Stimulated activated CD4-positive, alpha-beta T cell treated with anti-CD3 and anti-CD28 coated beads, Interleukin-1b, Interleukin-23, amount 100 ng/mL, for 1 hour (primary cell): ENCODE measurements at places on chromosomes 1 and 21.

DNA sequence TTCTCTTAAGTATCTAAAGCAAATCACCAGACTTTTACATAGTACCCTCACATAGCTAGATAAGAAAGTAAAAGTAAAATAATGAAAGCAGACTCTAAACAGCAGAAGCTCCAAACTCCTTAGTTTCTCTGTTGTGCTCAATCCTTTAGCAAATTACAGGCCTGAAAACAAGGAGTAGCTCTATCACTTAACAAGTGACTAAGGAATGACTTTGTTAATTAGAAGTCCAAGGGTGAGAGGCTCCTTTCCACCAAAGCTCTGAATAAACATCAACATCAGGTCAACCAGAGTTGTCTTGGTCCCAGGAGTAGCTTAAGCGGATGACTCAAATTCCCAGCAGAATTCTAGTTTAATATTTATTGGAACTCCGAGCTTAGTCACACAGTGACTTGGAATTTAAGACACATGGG lies 5.9 kb downstream of the NRIP1 start:
- no peak for DNase-seq

DNA sequence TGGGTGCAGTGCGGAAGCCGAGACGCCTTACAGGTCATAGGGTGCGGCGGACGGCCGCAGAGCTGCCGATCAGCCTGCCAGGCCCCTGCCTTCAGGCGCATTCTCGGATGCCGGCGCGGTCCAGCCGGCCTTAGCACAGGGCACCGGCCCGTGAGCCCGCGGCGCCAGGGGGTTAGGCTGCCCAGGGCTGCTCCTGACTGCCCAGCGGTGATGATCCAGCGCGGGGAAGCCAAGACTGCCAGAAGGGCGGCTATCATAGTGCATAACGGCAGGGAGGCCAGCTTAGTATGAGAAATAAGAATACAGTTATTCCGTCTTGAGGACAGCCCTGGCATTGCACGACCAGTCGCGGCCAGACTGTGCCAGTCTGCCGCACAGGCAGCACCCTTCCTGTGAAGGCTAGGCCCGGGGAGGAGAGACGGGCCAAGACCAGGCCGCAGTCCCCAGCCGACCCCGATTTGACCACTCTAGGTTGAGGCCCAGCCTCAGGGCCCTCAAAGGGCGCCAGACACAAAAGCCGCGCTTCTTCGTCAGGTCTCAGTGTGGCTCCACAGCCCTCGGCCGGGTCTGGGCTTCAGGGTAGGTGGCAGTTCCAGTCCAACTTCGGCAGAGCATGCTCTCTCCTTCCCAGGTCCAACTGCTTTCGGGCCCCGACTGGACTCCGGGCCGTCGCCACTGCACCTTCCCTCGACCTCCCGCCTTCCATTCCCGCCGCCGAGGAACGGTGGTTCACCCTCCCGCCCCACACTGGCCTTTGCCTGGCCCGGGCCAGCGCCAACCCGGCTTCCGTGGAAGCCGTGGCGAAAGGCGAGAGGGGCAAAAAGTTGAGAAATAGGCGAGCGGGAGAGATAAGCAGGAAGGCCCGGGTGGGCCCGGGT lies 829 bp downstream of the ALX3 start:
- no peak for DNase-seq

DNA sequence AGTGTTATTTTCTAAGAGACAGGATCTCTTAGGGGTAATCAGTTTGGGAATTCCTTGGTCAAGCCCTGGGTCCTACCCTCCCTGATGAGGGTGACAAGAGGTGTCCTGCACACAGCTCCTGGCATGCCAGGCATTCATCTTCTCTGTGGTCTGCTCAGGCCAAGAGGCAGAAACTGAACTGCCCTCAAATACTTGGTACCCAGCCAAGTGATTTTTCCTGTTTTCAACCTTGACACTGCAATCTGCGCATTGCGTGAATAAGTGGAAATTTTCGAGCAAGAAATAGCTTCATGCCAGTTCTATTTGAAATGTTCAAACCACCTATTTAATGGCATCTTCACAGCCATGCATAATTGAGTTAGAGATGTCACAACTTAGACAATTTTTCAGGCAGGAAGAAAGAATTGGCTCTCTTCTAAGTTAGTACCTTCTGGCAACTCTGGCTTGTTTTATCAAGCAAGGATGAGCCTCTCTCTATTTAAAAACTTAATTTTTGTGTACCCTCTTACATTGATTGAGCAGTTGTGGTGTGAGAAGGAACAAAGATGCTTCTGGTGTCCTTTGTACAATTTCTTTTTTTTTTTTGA lies 27.0 kb downstream of the DNM3 start:
- DNase-seq, result no peak

- DNase-seq, result no peak
These were observed 1.2 kb downstream of the WNT4 start for GRCh38 chr1:22141554-22142314.

DNA sequence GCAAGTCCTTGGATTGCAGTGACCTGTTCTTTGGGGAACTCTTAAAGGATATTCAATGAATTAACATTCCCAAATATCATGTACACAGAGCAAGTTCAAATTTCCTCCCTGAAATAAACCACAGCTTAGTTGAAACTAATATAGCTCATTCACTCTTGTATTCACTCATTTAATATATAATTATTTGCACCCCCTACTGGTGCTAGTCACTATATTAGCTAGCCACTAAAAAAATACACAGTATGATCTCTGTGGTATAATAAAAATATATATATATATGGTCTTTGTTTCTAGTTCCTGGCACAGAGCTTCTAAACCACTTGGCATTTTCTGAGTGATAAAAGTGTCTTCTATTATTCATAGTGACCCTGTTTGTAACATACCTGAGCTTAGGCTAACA lies 177.3 kb upstream of the LYPLAL1 start:
- no peak for DNase-seq

- DNase-seq, result no peak
These were observed 311.8 kb downstream of the PTPRU start for GRCh38 chr1:29548091-29548490.

GRCh38 chr1:168964478-168964877 lies 142.0 kb upstream of the ATP1B1 start:
- no peak for DNase-seq

DNA sequence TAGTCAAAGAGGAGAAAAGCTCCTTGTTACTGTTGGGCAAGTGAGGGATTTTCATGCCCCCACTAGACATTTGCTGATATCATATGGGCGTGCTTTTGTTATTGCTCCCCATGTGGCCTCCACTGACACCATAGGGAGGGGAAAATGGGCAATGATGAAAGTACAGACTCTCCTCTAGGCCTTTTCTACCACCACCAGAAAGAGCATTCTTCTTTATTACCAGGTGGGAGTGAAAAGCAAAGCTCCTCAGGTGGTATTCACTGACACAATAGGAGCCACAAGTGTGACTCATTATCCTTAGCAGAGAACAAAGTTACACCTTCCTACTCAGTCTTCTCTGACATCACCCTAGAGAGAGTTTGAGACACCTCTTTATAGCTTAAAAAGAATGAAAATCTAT lies 667.1 kb downstream of the LTN1 start:
- DNase-seq, result no peak

- no peak for DNase-seq
These were observed 150.8 kb upstream of the PTGFR start for GRCh38 chr1:78340006-78340405.

DNA sequence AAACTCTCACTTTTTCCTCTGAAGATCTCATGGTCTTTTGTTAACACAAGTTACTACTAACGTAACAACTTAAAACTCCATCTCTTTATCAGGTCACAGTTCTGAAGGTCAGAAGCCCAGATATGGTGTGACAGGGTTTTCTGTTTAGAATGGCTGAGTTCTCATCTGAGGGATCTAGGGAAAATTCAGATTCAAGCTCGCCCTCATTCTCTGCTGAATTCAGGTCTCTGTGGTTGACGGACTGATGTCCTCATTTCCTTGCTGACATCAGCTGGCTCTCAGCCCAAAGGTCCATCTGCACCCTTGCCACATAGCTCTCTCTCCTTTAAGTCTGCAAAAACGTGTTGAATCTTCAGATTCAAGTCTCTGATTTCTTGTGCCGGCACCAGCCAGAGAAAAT lies 6.1 kb upstream of the NTPCR start:
- no peak for DNase-seq

- no peak for DNase-seq
These were observed 23.2 kb downstream of the MORN1 start for GRCh38 chr1:2368053-2368744.

GRCh38 chr1:66576645-66577044 lies 42.7 kb downstream of the SGIP1 start:
- DNase-seq, result no peak

- no peak for DNase-seq
These were observed 86.6 kb downstream of the ASTN1 start for GRCh38 chr1:177077734-177078499.

DNA sequence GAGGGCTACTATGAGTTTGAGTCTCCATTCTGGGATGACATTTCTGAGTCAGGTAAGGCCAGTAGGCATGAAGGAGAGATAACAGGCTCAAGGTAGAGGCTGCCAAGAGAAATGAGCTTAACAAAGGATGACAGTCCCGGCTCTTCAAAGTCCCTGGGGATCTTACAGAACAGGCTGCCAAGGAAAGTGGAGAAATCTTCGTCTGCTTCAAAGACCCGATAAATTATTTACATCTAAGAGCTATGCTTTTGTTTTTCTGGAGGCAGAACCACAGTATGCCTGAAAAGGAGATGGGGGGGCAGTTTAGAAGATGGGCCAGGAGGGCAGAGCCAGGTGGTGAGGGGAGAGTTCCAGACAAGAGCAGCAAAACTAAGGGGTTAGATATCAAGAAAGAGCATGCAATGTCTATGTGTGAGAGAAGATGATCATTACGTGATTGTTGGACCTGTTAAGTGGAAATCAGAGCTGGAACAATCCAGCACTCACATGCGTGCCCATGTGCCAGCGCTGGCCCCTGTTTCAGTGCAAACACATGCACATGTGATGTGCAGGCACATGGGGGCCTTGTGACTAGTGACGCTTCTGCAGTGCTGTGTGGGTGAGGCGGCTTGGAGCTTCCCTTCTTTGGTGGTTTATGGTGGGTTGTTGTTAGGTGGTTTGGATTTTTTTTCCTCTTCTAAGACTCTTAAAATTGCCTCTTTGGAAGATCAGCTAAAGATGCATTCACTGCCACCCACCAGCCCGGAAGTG lies 25.7 kb downstream of the CAMK1G start:
- DNase-seq, result no peak

DNA sequence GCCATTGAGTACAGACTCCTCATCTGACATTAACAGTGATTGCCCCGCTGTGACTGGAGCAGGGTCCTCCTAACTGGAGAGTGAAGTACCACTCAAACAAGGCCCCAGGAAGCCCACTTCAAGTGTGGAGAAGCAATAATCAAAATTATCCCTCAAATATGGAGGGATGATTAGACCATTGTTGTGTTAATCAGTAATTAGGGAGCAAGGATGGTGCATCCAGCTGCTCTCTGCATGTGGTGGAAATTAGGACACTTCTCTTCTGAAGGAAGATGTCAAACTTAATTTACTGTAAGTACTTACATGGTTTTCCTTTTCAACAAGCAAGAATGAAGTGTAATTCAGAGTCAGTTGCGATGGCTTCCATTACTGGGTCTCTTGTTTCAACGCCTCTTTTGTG lies 3.4 kb upstream of the ZP4 start:
- no peak for DNase-seq

DNA sequence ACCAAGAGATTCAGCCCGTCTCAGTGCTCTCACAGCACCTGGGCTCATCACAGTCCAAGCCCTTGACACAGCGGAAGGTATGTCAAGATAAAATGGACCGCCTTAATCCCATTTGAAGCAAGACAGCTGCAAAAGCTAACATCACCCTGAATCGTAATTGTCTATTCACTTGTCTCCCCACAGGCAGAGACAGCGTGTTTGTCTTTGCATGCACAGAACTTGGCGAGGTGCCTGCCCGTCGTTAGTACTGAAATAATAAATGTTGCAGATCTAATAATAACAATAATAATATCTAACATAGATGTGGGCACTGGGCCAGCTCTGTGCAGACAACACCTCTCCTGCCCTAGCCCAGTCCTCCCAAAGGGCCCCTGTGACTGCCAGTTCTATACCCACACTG lies 271.7 kb downstream of the NPHP4 start:
- DNase-seq, result no peak

DNA sequence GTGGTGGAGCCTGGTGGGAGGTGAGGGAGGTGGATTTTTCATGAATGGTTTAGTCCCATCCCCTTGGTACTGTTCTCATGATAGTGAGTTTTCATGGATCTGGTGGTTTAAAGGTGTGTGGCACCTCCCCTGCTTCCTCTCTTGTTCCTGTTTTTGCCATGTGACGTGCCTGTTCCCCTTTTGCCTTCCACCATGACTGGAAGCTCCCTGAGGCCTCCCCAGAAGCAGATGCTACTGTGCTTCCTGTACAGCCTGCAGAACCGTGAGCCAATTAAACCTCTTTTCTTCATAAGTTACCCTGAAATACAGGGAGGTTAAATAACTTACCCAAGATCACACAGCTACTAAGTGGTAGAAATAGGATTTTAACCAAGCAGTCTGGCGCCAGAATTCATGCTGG lies 4.3 kb upstream of the HEYL start:
- DNase-seq, result no peak

- no peak for DNase-seq
These were observed 58.6 kb downstream of the TLR5 start for GRCh38 chr1:223084464-223084866.

DNA sequence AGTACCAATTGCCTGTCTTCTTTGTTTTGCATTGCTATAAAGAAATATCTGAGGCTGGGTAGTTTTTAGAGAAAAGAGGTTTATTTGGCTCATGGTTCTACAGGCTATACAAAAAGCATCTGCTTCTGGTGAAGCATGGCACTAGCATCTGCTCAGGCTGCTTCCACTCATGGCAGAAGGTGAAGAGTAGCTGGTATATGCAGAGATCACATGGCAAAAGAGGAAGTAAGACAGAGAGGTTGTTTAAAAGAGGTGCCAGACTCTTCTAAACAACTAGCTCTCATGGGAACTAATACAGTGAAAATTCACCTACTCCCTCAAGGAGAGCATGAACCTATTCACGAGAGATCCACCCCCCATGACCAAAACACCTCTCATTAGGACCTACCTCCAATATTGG lies 56.7 kb upstream of the GUCA2B start:
- no peak for DNase-seq

DNA sequence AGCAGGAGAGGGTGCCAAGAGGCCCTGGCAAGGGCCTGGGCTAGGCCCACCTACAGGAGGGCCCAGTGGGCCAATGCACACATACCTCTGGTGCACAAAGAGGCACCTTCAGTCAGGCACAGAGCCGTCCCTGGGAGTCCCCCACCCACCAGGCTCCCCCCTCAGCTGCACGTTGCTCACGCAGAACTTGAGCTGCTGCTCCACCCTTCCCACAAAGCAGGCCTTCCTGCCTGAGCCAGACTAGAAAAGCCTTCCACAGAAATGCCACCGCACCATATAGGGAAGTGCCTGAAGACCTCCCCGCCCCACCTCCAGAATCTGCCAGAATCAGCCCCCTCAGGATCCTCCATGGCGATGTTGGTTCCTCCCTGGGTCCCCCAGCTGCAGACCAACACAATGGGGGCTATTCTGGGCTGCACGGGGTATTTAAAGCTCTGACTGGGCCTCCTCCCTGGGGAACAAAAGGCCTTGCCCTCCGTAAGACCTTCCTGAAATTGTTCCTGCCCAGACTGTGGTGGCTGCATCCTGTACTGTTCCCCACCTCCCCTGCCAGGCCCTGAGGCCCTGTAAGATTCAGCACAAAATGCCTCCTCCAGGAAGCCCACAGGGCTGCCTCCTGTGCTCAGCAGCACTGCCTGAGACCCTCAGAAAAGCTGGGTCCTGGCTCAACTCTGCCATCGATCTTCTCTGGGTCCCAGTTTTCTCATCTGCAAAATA lies 27.2 kb downstream of the HSPG2 start:
- DNase-seq, result no peak

GRCh38 chr1:92495392-92496063 lies 8.8 kb upstream of the GFI1 start:
- no peak for DNase-seq

- no peak for DNase-seq
These were observed 21.4 kb downstream of the CNST start for GRCh38 chr1:246587606-246588005.
